ENCODE measurements at places on chromosomes 6 and 20.

GRCh38 chr20:31934968-31935764 lies 16.7 kb downstream of the PDRG1 start:
- no peak for DNase-seq

GRCh38 chr6:156351346-156351966 lies 425.7 kb upstream of the ARID1B start:
- no peak for DNase-seq

- DNase-seq = no peak
Measured at GRCh38 chr6:166775923-166776220, 148.8 kb upstream of the RPS6KA2 start.

GRCh38 chr6:8879334-8879733 lies 444.0 kb upstream of the SLC35B3 start:
- DNase-seq = no peak

GRCh38 chr20:58903614-58904013 lies 51.1 kb downstream of the GNAS start:
- no peak for DNase-seq

- no peak for DNase-seq
Measured at GRCh38 chr6:168381726-168382458, 59.1 kb upstream of the SMOC2 start.

DNA sequence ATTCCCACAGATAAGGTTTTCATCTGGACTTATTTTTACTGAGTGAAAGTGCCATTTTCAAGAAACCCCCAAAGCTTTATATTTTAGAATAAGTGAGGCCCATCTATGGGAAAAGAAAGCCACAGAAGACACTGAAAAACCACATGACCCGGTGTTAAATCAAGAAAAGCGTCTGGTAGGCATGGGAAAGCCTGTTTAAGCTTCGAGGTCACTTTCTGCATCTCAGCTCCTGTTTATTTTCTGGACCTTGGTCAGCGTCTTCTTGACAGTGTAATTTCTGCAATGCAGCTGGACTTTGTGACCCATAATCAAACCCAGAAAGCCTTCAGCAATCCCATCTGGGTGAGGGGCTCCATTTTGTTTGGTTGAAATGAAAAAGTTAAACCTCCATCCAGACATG lies 59.6 kb upstream of the NEDD9 start:
- DNase-seq = no peak

DNA sequence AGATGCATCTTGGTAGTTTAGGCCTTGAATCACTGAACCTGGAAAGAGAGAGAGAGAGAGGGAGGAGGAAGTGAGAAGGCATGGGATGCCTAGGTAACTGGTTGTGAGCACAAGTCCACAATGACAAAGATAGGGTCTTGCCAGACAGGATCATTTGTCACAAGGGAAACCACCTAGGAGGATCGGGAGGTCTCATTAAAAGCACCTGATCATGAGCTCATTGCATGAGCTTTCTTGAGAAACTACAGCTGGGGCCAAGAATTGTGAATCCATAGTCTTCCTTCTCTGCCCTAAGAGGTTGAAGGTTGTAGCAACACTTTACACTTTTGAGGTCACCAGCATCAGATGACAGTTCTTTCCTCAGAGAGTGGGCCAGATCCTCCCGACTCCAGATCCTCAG lies 195.7 kb downstream of the CD83 start:
- DNase-seq = no peak

GRCh38 chr6:166988674-166989201 lies 10.5 kb upstream of the CEP43 start:
- DNase-seq = no peak

GRCh38 chr6:47810885-47811284 lies 29.1 kb downstream of the OPN5 start:
- no peak for DNase-seq

GRCh38 chr6:31419842-31420241 lies 16.4 kb downstream of the MICA start:
- no peak for DNase-seq

DNA sequence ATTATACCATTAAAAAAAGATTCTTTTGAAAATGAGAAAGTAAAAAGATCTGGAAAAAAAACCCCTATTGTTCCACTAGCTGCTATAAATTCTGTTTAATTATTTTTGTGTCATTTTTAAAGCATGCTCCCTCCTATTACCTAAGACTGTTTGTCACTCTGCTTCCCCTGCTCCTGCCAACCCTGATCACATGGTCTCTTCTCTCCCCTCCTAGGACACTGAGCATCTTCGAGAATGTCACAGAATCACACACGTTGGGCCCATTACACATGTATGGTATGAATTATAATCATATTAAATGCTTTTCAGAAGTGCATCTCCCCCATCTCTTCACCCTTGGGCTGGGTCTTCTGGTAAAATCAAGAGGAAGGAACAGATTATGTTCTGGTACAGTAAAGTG lies 6.2 kb downstream of the SNAP91 start:
- no peak for DNase-seq

DNA sequence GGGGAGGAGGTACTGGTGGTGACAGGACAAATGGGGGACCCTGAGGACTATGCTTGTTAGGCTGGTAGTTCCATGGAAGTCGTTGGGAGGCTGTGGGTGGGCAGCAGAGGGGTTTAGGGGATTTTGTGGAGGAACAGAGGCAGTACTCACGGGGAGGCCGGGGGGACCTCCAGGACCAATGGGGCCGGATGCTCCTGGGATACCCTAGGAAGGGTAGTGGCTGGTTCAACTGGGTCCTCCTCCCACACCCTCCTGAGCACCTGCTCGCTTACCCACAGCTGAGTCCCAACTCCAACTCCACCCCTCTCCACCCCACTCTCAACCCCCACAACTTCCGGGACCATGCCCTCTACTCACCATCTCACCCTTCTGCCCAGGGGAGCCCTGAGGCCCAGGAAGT lies 25.9 kb downstream of the COL11A2 start:
- no peak for DNase-seq

- no peak for DNase-seq
Measured at GRCh38 chr20:24965065-24965919, 16.2 kb downstream of the CST7 start.

DNA sequence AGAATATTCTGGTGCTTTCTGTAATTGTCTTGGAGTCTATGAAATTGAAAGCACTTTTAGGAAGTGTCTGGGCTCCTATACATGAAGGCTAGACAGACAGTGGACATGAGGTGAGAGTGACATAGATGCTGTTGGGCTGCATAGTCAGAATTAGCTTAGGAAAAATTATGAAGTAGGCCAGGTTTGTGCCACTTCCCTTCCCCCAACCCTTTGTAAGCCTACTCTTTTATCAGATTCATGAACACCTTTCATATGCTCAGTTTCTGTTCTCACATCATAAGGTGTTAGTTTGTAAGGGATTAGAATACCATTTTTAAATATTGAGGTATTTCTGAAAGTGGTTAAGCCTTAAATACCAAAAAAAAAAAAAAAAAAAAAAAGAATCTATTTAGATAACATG lies 18.4 kb upstream of the SNPH start:
- no peak for DNase-seq

DNA sequence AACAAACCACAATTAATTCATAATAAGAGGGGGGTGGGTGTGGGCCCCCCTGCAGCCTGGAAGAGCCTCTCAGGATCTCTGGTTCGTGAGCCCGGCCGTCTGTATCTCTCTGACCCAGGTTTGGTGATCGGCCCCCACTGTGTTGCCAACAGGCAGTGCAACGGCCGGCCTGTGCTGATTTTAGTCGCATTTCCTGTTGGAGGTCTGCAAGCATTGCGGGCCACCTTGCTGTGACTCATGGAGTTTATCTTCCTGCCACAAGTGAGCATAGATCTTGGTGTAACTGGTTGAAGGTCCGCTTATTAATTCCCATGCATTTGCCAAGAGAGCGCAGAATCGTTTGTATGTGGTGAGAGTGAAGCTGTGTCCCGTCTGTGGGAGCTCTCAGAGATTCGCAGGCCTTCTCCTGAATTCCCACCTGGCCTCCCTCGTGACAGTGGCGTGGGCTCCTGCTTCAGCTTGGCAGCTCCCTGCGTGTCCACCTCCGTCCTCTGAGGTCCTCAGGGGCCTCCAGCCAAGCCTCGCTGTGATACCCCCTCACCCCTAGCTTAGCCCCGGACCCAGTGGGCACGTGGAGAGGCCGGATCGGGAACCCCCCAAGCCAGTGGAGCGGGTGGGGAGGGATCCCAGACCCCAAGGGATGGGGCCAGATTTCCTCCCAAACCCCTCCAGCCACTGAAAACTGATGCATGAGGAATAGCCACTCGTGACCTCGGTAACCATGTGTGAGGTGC lies 269.8 kb downstream of the CDH4 start:
- no peak for DNase-seq

DNA sequence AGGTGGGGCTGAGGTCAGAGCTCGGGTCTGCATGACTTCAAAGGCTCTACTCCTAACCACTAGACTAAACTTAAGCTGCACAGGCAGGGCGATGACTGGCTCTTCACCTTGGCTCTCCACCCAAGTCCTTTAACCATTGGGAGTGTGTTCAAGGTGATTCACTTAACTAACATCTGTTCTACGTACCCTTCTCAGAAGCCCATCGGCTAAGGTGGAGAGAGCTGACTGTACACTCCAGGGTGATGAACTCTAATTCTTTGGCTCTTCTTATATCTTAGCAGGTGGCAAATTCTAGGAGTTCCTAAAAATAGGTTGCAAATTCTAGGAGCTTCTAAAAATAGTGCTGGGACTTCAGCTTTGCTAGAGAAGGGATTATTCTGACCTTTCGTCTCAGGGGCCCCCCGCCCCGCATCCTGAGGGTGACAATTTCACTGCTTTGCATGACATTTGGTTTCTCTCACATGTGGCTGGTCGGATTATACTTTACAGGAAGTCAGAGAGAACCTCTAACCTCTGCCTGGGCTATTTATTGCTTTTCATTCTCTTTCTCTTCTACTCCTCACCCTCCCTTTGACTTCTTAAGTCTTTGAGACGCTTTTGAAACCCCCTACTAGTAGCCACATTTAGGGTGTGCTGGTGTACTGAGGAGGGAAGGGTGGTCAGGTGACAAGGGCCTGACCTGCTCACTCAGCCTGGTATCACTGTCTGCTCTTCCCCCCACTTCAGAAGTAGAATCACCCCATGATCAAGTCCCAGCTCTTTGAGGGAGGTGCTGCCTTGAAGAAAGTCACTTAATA lies 55.5 kb downstream of the PRDM1 start:
- DNase-seq = peak; percentile 83

DNA sequence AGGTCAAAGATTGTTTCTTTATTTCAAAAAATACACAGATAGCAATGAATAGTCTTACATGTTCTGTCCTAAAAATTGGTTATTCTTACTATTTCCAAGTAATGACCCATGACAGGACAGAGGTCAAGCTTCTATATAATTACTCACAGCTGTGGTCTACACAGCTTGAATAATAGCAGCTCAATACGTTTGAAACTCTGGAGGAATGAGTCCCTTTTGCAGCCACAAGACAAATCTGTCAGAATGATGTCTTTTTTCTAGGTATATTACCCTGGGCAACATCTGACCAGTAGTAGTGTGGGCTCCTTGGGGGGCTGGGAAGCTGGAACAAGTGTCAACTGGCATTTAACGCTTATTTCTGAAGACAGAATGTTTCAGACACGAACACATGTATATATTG lies 84.9 kb upstream of the HTR1B start:
- DNase-seq = no peak

DNA sequence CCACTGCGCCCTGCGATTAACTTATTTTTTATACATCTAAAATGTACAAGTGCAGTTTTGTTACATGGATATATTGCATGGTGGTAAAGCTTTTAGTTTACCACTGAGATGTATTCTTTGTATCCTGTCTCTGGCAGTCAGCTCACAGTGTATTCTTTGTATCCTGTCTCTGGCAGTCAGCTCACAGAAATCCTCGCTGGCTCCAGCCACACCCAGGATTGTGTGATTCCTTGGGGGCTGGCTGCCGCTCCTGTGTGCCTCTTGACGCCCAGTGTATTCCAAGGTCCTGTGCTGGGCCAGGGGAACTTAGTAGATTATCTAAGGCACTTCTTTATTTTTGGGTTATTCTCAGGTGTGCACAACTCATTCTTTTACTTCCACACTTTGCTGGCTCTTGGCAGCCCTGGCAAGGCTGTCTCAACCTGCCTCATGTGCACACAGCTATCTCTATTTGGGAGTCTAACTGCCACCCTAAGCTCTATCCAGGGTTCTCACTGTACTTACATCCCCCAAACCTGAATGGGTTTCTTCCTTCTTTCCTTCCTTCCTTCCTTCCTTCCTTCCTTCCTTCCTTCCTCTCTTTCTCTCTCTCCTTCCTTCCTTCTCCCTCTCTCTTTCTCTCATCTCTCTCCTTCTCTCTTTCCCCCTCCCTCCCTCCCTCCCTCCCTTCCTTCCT lies 12.4 kb upstream of the RNF24 start:
- DNase-seq = no peak

DNA sequence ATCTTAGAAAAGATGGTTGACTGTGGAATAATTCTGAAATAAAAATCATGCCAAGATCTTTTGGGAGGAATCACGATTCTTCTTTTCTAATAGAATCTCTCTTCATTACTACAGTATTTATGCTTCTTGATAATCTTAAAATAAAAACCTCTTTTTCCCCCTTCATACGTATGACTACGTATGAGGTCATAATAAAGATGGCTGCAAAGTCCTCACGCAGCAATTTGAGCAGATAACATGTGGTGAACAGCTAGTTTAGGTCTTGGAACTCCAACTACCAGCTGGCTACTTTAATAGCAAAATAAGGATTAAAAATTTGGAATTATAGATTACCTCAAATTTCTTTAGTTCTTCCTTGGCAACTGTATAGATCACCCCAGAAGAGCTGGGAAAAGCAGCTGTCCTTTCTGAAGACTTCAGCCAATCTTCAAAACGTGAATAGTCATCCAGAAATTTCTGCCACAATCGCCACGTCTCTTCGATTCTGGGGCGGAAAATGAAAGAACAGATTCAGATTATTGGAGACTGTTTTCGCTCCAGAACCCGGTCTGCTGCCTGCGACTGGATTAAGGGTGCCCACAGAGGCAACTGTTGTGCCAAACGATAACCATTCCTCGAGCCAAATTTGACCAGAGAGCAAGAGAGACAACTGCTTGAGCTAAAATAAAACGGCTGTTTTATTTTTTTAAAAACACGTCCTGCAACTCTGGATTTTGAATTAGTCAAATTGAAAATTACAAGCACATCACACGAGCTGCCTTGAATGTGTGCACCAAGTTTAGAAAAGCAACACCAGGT lies 347.3 kb downstream of the ESR1 start:
- DNase-seq = no peak

GRCh38 chr6:135475292-135475886 lies 22.2 kb downstream of the AHI1 start:
- DNase-seq = no peak

- no peak for DNase-seq
Measured at GRCh38 chr20:44527716-44528199, 5.9 kb upstream of the SERINC3 start.

DNA sequence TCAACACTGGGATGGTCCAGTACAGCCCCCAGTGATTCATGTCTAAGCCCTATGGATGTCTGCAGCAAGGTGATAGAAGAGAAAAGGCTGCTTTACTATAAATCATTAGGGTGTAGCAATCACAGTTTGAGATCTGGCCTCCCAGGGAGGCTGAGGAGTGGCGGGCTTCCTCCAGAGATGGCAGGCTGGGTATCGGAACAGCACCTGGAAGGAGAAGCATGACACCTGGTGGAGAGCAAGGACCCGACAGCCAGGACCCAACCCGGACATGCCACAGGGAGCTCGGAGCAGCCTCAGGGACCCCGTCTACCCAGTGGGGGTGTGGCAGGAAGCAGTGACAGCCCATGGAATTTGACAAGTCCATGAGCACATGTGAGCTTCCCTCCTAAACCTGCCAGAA lies 114.8 kb upstream of the CD93 start:
- DNase-seq = no peak

GRCh38 chr6:143406673-143407072 lies 43.8 kb downstream of the ADAT2 start:
- DNase-seq = no peak
